ENCODE measurements at places on chromosomes 3 and 15. TPM values are rescaled to one million over a fixed set of nuclear protein-coding genes. Genes with fewer than 3 reads are reported as not detected.

- H3K4me1 ChIP-seq: no peaks in the 10 kb centered on the region
- H3K4me3 ChIP-seq: no peak overlapping the region
- H3K36me3 ChIP-seq: no peaks in the 10 kb centered on the region
- peaks cover 99% of the 10 kb centered on the region for H3K27me3 ChIP-seq
- H3K27ac ChIP-seq: no peak overlapping the region
Measured at GRCh38 chr3:147383617-147384016, 22.7 kb downstream of the ZIC4 start.

- no peaks in the 10 kb centered on the region for H3K27me3 ChIP-seq
- no peaks in the 10 kb centered on the region for H3K36me3 ChIP-seq
- DNase-seq: no peak
- H3K4me3 ChIP-seq: no peak overlapping the region
Measured at GRCh38 chr15:38864827-38865581, 300.4 kb upstream of the RASGRP1 start.

The CX3CR1 gene
- not detected for total RNA-seq

The EPHA3 gene
- 0.33 TPM for total RNA-seq

DNA sequence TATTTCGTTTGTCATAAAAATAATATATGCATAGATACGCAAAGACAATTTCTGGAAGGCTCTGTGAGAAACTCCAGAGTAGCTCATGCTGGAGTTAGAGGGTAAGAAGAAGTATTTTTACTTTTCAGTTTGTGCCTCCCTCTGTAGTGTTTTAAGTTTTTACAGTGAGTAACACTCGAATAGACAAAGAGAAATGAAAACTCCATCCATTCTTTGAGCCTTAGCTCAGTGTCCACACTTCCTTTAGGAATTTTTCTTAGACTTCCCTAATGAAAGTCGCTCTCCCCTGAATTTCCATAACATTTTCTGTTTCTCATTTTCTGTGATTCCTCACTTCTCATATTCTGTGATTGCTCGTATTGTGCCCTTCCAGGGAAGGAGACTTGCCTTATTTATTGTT, 2.1 kb downstream of the BLOC1S6 start:
- no peaks in the 10 kb centered on the region for H3K36me3 ChIP-seq
- H3K27me3 ChIP-seq: no peaks in the 10 kb centered on the region
- no peak overlapping the region for H3K27ac ChIP-seq
- DNase-seq: no peak

- H3K4me1 ChIP-seq: no peaks in the 10 kb centered on the region
- no peak overlapping the region for H3K4me3 ChIP-seq
- no peaks in the 10 kb centered on the region for H3K36me3 ChIP-seq
- H3K27ac ChIP-seq: no peak overlapping the region
- no peaks in the 10 kb centered on the region for H3K27me3 ChIP-seq
Measured at GRCh38 chr3:143552851-143553250, 295.4 kb downstream of the SLC9A9 start.

GRCh38 chr3:173778251-173778650, 380.7 kb downstream of the NLGN1 start:
- H3K4me3 ChIP-seq: no peak overlapping the region
- no peaks in the 10 kb centered on the region for H3K36me3 ChIP-seq
- no peak for DNase-seq
- H3K4me1 ChIP-seq: no peaks in the 10 kb centered on the region

GRCh38 chr15:90481023-90481422, 48.7 kb upstream of the CRTC3 start:
- no peak overlapping the region for H3K4me3 ChIP-seq
- H3K36me3 ChIP-seq: peaks cover 53% of the 10 kb centered on the region
- H3K27ac ChIP-seq: no peak overlapping the region
- H3K27me3 ChIP-seq: no peaks in the 10 kb centered on the region
- H3K4me1 ChIP-seq: peaks cover 36% of the 10 kb centered on the region
- no peak for DNase-seq

- no peak overlapping the region for H3K4me3 ChIP-seq
- H3K27me3 ChIP-seq: peaks cover 23% of the 10 kb centered on the region
- no peaks in the 10 kb centered on the region for H3K36me3 ChIP-seq
Measured at GRCh38 chr3:46748170-46748569, 30.5 kb upstream of the PRSS50 start.

DNA sequence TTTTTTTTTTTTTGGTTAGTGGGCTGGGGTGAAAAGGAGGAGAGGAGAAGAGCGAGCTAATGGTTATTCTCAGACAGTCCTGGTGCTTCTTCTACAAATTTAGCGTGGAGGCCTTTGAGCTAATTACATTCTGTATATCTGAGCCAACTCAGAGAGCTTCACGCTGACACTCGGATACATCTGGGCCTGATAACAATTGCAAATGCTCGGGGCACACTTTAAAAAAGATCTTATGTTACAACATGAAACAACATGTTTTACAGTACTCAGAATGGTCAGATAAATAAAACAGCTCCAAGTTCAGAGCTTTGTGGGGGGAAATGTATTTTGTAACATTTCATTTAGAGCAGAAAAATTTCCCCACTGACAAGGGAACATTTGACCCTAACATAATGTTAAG, 966.9 kb upstream of the NR2F2 start:
- no peaks in the 10 kb centered on the region for H3K36me3 ChIP-seq
- no peaks in the 10 kb centered on the region for H3K27me3 ChIP-seq
- H3K4me1 ChIP-seq: no peaks in the 10 kb centered on the region
- H3K27ac ChIP-seq: no peak overlapping the region

DNA sequence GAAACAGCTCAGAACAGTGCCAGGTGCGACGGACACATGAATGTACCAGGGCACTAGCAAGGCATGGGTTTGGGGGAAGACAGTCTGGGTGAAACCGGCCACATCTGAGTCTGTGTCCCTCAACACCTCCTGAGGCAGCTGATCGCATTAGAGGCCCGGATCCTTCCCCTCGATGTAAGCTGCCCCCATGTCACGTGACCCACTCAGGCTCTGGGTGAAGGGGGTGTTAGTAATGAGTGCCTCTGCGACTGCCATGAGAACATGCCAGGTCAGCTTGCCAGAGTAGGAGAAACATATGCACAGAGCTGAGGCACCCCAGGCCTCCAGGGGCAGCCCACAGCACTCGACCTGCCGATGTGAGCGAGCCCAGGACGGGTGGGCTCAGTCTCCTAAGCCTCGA, 29.7 kb downstream of the PRR23E start:
- no peak for DNase-seq
- H3K4me1 ChIP-seq: peaks cover 15% of the 10 kb centered on the region
- H3K36me3 ChIP-seq: no peaks in the 10 kb centered on the region
- H3K27me3 ChIP-seq: no peaks in the 10 kb centered on the region
- no peak overlapping the region for H3K27ac ChIP-seq
- H3K4me3 ChIP-seq: no peak overlapping the region

The EOMES gene
- 0.47 TPM for total RNA-seq

The SKOR1 gene
- 0.35 TPM for total RNA-seq

GRCh38 chr3:179957264-179957845, 79.4 kb downstream of the PEX5L start:
- no peaks in the 10 kb centered on the region for H3K4me1 ChIP-seq
- no peak overlapping the region for H3K4me3 ChIP-seq
- H3K27me3 ChIP-seq: no peaks in the 10 kb centered on the region
- no peak overlapping the region for H3K27ac ChIP-seq

GRCh38 chr15:79673416-79674123, 223.2 kb downstream of the MTHFS start:
- no peaks in the 10 kb centered on the region for H3K27me3 ChIP-seq
- DNase-seq: peak; percentile 56
- no peak overlapping the region for H3K27ac ChIP-seq

The NR2E3 gene
- total RNA-seq: 0.35 TPM

The GOLGA8J gene
- not detected for total RNA-seq

DNA sequence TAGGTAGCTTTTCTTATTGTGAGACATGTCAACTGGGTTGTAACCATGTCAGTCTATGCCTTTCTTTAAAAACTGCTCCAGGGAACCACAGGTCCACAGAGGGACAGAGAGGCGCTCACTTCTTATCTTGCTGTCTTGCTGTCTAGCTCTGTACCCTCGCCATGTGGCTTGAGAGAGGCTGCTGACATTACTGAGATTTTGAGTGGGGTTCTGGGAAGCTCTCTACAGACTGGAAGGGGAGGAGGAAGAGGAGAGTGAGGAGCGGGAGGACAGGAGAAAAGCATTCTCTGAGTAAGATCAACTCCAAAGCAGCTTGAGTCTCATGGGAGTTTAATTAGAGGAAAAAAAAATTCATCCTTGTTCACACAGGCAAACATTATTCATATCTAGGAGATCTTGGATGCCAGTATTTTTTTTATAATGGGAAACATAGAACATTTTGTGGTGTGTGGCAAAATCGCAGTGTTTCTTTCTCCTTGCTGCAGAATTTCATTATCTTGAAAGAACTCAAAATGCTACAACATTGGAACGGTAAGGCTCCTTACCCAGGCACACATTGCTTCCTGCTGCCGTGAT, 1037.0 kb upstream of the NR2F2 start:
- no peaks in the 10 kb centered on the region for H3K36me3 ChIP-seq
- DNase-seq: no peak
- H3K27ac ChIP-seq: no peak overlapping the region
- no peak overlapping the region for H3K4me3 ChIP-seq
- H3K27me3 ChIP-seq: no peaks in the 10 kb centered on the region
- peaks cover 17% of the 10 kb centered on the region for H3K4me1 ChIP-seq

GRCh38 chr3:9732080-9732739, 675 bp downstream of the BRPF1 start:
- H3K4me1 ChIP-seq: peaks cover 23% of the 10 kb centered on the region
- no peaks in the 10 kb centered on the region for H3K27me3 ChIP-seq
- peak overlapping the region; percentile 92 for H3K27ac ChIP-seq
- H3K4me3 ChIP-seq: peak overlapping the region; percentile 89

DNA sequence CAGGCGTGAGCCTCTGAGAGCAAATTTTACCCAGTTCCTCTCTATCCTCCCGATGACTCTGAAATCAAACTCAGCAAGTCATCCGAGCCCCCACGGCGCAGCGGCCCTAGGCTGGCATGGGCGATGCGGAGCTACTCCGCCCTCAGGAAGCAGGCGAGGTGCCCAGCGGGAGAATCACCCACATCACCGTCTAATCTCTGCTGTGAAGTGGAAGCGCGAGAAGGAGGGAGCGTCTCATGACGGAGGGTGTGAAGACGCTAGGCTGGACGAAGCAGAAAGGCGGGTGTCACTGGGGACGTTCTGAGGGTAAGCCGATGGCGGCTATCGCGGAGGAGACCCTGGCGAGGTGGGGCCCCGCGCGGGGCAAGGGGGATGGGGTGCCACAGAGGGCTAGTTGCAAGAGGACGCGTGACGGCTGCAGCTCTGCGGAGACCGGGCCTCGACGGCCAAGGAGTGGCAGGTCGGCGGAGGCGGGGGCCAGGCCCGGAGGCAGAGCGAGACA, 9.1 kb upstream of the GNAI2 start:
- DNase-seq: peak; percentile 60
- peak overlapping the region; percentile 66 for H3K4me3 ChIP-seq
- H3K36me3 ChIP-seq: no peaks in the 10 kb centered on the region
- no peak overlapping the region for H3K27ac ChIP-seq
- H3K27me3 ChIP-seq: no peaks in the 10 kb centered on the region
- H3K4me1 ChIP-seq: peaks cover 10% of the 10 kb centered on the region

The SLCO2A1 gene
- not detected for total RNA-seq

DNA sequence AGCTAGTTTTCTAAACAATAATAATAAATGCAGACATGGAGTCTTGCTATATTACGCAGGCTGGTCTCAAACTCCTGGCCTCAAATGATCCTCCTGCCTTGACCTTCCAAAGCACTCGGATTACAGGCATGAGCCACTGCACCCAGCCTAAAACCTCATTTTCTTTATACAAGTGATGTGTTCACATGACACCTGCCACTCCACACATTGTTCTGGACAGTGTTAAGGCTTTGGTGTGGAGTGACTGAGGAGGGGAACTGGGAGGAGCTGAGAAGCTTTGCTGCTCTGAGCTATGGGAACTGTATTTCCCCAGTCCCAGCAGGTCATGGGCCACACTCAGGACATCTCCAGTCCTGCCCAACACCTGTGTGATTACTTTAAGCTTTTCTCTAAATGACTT, 380.0 kb downstream of the LRTM1 start:
- peaks cover 20% of the 10 kb centered on the region for H3K27me3 ChIP-seq
- no peak overlapping the region for H3K27ac ChIP-seq
- no peaks in the 10 kb centered on the region for H3K36me3 ChIP-seq
- no peak for DNase-seq
- H3K4me1 ChIP-seq: no peaks in the 10 kb centered on the region

GRCh38 chr3:59081071-59081470, 31.2 kb upstream of the CFAP20DC start:
- H3K4me3 ChIP-seq: no peak overlapping the region
- peak; percentile 76 for DNase-seq
- H3K36me3 ChIP-seq: no peaks in the 10 kb centered on the region
- no peaks in the 10 kb centered on the region for H3K27me3 ChIP-seq

GRCh38 chr3:23785882-23786281, 19.9 kb upstream of the UBE2E1 start:
- peak; percentile 59 for DNase-seq
- no peak overlapping the region for H3K27ac ChIP-seq
- H3K27me3 ChIP-seq: no peaks in the 10 kb centered on the region
- H3K4me1 ChIP-seq: peaks cover 10% of the 10 kb centered on the region

DNA sequence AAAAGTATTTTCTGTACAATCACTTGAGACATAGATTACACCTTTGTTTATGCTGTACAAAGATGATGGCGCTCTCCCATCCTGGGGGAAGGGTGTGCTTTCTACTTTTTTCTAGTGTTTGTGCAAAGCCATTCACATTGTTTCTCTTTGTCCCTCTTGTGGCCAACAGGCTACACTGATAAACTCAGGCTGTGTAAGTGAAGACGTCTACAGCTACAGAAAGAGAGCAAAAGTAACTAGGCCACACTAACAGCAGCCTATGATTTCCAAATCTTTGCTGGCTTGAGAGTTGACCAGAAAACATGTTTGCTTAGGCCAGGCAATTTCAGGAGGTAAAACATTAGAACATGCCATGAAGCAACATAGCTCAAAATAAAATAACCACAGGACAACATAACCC, 75.1 kb downstream of the FOXB1 start:
- DNase-seq: peak; percentile 26
- no peak overlapping the region for H3K4me3 ChIP-seq

GRCh38 chr3:128229106-128229857, 76.0 kb downstream of the EEFSEC start:
- no peak overlapping the region for H3K4me3 ChIP-seq
- DNase-seq: no peak
- no peaks in the 10 kb centered on the region for H3K27me3 ChIP-seq
- H3K36me3 ChIP-seq: no peaks in the 10 kb centered on the region
- no peak overlapping the region for H3K27ac ChIP-seq

DNA sequence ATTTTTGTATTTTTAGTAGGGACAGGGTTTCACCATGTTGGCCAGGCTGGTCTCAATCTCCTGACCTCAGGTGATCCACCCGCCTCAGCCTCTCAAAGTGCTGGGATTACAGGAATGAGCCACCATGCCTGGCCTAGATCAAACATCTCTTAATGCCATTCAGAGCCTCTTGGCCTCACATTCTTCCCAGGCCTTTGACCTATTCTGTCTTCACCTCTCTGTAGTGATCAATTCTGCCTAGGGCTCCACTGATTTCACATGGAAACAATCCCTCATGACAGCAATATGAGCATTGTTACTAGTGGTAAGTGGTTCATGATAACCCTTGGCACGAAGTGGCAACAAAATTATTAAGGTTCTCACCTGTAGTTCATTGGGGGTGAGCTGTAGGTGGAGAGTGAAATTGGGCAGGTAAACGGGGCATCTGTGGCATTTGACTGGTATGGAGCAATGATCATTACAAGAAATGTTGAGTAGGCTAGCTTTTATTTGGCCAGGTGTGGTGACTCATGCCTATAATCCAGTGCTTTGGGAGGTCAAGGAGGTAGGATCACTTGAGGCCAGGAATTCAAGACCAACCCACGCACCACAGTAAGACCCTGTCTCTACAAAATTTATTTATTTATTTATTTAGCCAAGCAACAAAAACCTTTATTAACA, 4.8 kb upstream of the ARPIN start:
- peak overlapping the region; percentile 55 for H3K27ac ChIP-seq
- H3K4me1 ChIP-seq: peaks cover 22% of the 10 kb centered on the region
- no peaks in the 10 kb centered on the region for H3K36me3 ChIP-seq
- H3K27me3 ChIP-seq: no peaks in the 10 kb centered on the region

The TP63 gene
- total RNA-seq: 0.23 TPM

The CHRM5 gene
- total RNA-seq: 0.04 TPM

Measured in PC-3 (cell line).